ENCODE measurements at places on chromosomes 7 and 10.

- DNase-seq: no peak
Observed at GRCh38 chr7:14931511-14932215, 29.1 kb upstream of the DGKB start.

GRCh38 chr7:105408791-105409410, 20.2 kb upstream of the SRPK2 start:
- no peak for DNase-seq

GRCh38 chr7:27739301-27739908, 557 bp upstream of the TAX1BP1 start:
- no peak for DNase-seq

GRCh38 chr7:151181011-151181431, 6.0 kb downstream of the ASB10 start:
- no peak for DNase-seq

- DNase-seq: no peak
Observed at GRCh38 chr7:80640846-80641245, 2.4 kb downstream of the CD36 start.

DNA sequence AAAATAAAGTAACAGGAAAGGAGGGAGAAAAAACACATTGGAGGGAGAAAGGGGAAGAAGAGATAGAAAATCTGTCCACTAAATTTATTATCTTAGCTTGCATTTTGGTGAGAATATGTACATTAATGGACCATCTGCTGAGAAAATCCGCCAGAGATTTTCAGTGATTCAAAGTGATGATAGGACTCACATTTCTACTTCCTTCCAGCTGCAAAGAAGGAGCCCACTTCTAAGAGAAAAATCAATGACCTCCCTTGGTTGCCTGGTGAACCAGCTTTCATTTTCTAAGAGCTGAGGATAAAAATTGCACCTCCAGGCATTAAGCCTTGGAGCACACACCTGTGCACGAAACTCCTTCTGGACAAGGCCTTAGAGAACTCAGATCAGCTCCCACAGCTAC, 404.3 kb downstream of the SFMBT2 start:
- DNase-seq: no peak

DNA sequence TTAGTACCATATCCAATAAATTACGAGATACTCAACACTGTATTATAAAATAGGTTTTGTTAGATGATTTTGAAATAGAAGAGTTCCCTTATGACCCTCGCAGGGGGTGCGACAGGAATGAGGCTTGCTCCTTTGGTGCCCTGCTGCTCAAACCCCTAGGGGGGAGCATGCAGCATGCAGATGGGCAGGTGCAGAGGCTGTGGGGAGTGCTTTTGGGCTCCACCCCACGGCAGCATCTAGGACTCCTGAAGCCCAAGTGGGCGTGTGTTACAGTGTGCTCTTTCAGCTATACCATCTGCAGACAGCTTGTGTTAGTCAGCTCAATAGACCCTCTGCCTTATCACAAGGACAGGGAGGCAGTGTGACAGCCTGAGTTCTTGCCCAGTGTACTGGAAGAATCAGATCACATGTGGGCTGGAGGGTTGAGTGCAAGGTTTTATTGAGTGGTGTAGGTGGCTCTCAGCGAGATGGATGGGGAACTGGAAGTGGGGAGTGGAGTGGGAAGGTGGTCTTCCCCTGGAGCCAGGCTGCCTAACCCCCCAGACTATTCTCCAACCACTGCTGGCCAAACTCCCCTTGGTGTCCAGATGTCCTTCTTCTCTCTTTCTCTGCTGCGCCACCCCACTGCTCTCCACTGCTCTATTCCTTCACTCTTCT, 3.1 kb upstream of the MRC1 start:
- DNase-seq: no peak

GRCh38 chr10:63374991-63375390, 90.8 kb downstream of the JMJD1C start:
- no peak for DNase-seq

DNA sequence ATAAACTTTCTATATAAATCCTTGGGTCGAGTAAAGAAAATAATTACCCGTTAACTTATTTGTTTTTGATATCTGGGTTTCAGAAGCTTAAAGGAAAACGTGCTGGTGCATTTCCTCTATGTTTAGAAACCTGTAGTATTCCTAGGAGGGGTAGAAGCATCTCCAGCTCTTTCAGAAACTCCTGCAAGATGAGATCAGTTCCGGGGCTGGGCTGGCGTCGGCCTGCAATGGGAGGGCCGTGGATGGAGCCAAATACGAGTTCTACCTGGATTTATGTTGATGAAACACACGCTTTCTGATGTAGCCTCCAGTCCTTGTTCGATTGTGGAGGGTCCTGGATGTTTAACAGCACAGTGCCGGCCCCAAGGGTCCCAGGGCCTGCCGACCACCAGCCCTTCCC, 35.8 kb upstream of the DIP2C start:
- DNase-seq: no peak

- no peak for DNase-seq
Observed at GRCh38 chr7:68892236-68892635, 706.0 kb upstream of the AUTS2 start.

Measured in NCI-H2029 treated with DMSO at 0.1 percent for 48 hours (cell line).